Right lobe of liver (tissue), 6 donors: ENCODE measurements at places on chromosomes 11 and 22. TPM values are rescaled to one million over a fixed set of nuclear protein-coding genes. Genes with fewer than 3 reads are reported as not detected.

DNA sequence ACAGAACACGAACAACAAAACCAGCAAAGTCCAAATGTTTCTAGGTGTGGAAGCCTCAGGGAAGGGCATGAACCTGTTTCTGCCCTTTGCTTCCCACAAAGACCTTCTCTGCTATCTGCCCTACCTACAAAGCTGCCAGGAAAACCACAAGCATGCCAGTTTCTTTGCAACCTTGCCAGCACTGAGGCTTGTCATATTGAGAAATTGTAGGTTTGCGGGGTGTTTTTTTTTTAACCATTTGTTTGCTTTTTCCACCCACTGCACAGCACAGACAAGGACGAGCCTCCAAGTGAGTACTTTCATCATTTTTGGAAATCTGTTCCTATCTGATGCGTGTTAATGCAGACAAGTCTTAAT is 12.8 kb downstream of the PARVG start:
- no peak for DNase-seq

GRCh38 chr11:17568944-17569343 is 21.9 kb downstream of the OTOG start:
- peak; percentile 8 for DNase-seq

DNA sequence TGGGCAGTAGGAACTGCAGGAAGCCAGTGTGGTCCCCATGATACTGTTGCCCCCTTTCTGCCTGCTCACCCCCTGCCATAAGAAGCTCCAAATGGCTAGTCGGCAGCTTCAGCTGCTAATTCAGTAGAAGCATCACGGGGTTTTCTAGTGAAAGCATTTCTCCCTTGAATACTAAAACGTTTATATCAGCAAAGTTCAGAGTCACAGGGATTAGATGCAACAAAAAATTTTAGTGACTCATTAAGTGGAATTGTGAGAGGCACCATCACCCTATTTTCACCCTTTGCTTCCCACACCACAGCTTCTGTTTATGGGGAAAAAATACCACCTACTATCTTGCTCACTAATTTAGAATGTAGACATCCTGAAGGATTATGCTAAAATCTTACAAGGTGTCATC is 25.2 kb downstream of the RAB39A start:
- DNase-seq = no peak

GRCh38 chr11:123357353-123357989 is 72.6 kb upstream of the GRAMD1B start:
- no peak for DNase-seq

- no peak for DNase-seq
Observed at GRCh38 chr11:93209466-93209865, 11.7 kb upstream of the SLC36A4 start.

DNA sequence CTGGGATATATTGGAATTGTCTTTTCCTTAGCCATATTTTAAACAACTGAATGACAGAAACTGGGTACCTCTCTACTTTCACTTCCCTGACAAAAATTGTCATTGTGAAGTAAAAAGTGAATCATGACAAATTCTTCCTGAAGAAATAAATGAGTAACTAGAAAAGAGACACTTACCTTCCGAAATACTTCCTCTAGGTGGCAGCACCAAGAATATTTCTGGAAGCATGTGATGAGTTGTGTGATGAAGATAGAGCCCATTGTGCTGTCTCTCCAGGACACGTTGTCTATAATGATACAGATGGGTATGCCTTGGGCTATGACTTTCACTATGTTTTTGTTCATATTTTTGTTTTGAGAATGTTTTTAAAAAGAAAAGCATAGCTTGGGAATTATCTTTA is 21.5 kb downstream of the CASP4 start:
- no peak for DNase-seq

GRCh38 chr11:67255864-67256263 is 10.4 kb upstream of the GRK2 start:
- no peak for DNase-seq

DNA sequence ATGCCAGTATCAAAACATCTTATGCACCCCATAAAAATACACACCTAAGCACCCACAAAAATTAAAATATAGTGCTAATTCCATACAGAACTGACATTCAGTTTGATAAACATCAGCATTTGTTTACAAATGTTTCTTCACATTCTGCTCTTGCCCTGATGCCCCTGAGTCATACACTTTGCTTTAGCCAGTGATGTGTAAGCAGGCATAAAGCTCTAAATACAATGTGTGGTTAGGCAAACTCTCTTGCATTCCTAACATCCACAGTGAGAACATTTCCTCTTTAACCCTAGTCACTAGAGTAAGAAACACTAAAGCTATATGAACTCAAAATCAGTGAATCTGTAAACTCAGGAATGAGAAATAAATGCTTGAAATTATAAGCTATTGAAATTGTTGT is 1060.7 kb downstream of the FAM181B start:
- DNase-seq = no peak

DNA sequence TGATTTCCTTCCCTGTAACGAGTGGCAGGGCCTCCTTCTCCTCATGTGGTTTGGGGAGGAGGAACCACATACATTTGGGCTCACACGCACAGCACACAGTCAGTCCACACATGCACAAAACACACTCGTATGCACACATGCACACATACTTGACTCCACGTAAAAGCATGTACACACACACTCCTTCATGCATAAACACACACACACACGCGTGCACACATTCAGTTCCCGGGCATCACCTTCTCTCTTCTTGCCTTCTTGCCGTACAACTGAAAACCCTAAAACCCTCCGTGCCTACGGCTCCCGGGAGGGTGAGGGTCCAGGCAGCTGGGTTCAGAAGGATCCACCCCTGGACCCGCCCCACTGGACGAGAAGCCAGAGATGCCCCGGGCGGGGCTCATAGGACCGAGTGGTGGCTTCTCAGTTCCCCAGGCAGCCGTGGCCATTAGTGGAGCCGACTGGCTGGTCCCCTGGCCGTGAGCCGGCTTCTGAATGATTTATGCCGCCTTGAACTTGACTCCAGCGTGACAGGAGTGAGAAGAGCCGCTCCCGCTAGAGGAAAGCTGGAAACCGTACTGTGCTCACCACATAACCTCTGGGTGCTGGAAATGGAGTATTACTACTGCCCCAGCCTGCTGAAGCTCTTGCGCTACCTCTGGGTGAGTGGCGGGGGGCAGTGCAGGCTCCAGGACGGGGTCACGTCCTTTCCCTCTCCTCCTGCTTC is 117.4 kb downstream of the KIAA1671 start:
- no peak for DNase-seq

GRCh38 chr22:40076702-40077645 is 82.2 kb downstream of the FAM83F start:
- no peak for DNase-seq

- peak; percentile 60 for DNase-seq
Observed at GRCh38 chr11:34027516-34028408, 23.8 kb upstream of the CAPRIN1 start.

- DNase-seq = no peak
Observed at GRCh38 chr11:104968355-104968855, at the start of gene CASP4. CASP4 (minus strand) TSS chr11:104968574; CDS start chr11:104968525, 49 bp downstream.

DNA sequence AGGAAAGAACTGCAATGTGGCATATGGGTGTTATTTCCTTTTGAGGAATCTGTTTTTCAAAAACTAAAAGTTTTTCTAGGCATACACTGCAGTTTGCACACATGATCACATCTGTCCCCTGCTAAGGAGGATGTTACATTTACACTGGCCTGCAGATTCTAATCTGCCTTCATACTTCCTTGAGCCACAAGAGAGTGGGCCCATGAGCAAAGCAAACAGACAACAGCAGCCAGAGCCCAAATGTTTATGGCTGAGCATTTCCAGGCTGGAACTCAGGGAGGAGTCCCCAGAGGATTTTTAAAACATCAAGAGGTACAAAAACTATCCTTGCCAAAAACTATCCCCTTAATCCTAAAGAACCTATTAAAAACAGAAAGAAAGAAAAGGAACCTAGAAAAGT is 117.2 kb upstream of the MTNR1B start:
- DNase-seq = no peak

MORC2 gene
- total RNA-seq = 15.6 TPM

BTBD18 gene
- not detected for total RNA-seq

TMEM258 gene
- total RNA-seq = 74.5 TPM

SHISAL1 gene
- total RNA-seq = 0.07 TPM

MRGPRE gene
- total RNA-seq = not detected

WNT11 gene
- total RNA-seq = 13.1 TPM

MS4A6A gene
- total RNA-seq = 98.5 TPM

EMID1 gene
- 1.2 TPM for total RNA-seq

IGSF9B gene
- 0.23 TPM for total RNA-seq
